ENCODE measurements at places on chromosomes 4 and X.

- DNase-seq: no peak
Measured at GRCh38 chrX:23013366-23013765, 13.6 kb downstream of the DDX53 start.

- no peak for DNase-seq
Measured at GRCh38 chr4:99457270-99457669, 22.1 kb upstream of the ADH7 start.

- DNase-seq: no peak
Measured at GRCh38 chrX:74372272-74372671, 49.0 kb upstream of the SLC16A2 start.

GRCh38 chrX:57453901-57454300 is 137.9 kb upstream of the ZXDB start:
- peak; percentile 10 for DNase-seq

GRCh38 chrX:36334572-36334971 is 415.0 kb downstream of the CFAP47 start:
- no peak for DNase-seq

- DNase-seq: no peak
Measured at GRCh38 chrX:148871422-148872160, 371.2 kb downstream of the AFF2 start.

- DNase-seq: no peak
Measured at GRCh38 chr4:139643042-139643895, 22.4 kb upstream of the MGST2 start.

DNA sequence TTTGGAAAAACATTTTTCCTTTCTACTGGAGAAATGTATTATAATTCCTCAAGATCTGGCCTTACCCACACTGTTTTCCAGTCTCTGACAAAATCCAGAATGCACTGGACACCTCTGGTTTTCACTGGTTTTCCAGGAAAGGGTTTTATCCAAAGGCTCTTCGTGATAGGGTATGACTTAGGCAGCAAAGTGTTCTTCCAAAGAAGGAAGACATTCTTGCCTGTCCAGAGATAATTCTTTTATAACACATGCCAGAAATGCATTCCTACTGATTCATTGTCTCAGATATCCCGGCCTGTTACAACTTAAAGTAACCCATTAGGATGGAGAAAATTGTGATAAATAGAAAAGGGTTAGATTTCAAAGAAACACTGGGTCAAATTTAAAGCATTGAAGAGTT is 2343.1 kb downstream of the PCDH7 start:
- no peak for DNase-seq

GRCh38 chrX:44060221-44060620 is 87.0 kb upstream of the NDP start:
- DNase-seq: no peak

DNA sequence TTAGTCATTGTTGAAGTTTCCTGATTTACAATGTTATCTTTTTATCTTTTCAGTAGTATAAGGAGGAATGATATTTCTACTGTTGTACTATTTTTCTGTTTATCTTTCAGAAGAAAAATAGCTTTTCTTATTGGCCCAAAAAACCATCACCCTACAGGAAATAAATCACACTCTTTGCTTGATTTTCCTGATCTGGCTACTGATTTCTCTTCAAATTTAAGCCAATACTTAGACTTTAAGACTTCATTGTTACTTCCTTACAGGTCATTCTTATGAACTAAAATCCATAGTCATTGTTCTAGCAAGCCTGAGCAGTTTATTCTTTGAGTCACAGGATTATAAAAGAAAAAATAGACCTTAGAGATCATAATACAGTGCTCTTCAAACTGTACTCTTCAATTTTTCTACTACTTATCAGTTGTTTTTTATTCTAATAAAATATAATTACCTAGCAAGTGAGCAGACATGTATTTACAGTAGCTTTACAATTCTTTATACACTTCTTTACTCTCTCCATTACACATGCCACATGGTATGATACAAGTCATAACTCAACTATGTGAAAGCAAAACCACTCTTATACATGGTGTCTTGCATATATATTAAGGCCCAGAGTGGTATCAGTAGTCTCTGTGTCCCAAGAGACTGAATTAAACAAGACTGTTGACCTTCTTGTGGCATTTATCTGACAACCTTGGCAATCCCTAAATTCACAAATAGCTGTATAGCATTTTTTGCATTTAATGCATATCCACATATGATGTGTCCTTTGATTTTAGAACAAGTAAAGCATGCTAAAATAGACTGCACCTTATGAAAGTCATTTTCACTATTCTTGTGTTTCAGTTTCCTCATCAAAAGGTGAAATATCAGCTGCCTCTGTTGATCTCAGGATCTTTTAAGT is 47.9 kb downstream of the TET2 start:
- no peak for DNase-seq

DNA sequence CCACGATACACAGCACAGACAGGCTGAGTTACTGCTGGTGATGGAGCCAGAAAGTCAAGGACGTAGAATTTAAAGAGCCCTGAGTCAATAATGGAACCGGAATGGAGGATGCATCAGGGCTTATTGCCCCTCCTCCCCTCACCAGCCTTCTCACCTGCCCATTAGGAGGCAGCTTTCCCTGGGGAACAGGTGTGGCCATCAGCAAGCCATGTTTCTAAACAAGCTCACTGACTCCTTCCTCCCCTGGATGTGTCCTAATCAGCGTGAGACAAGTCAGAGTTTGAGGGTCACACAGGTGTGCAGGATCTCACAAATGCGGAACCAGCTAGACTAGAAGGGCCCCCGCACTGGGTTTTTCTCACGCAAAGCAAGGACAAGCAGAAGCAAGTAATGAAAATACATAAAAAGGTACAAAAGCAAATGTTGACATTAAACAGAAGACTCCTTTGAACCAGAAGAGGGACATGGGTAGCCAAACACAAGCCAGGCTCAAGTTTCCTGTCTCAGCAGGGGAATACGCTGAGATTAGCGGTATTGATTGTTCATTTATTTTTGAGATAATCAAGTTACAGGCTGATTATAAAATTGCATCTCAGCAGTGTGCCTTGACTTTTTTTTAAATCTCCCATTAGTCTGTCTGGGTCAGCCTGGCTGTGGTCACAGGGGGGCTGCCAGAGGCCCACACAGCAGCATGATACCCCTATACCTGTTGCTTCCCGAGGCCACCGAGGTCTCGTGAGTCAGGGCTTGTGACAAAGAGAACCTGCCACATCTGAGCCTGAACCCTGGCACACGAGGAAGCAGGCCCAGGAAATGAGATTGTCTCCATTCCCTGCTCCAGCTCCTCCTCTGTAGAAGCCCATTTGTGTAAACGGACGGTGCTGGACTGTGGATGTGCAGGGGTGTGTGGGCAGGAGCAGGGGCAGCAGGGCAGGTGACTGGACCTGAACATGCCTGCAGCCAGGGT is 37.4 kb downstream of the CCKAR start:
- no peak for DNase-seq

DNA sequence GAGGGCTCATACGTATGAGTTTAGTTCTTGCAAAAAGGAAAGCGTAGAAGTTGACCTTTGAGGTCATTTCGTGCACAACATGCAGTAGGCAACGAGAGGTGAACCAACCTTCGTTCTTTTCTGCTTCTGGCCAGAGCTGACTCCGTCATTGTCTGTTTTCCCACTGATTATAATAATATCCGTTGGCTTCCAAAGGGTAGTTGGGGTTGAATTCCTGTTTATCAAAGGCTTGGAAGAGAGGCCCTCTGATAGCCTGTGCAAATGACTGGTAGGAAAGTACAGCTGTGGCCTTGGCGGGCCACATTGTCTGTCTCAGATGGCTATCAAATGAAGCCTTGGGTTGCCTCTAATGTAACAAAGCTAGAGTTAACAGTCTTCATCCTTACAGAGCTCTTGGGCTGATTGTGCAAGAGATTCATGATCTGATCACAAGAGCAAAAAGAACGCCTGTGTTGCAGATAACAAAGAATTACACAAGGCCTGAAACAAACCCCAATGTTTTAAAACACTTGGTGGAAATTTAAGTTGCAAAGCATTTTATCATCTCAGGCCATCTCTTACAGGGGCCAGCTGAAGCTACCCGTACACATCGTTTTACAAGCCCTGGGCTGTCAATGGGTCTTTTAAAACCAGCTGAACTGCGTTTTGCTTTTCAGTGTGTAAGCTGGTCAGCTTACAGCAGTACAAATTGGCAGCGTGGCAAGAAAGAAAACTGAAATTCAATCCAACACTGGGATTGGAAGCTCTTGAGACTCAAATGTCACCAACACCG is 46.1 kb upstream of the FAM9C start:
- peak; percentile 12 for DNase-seq

DNA sequence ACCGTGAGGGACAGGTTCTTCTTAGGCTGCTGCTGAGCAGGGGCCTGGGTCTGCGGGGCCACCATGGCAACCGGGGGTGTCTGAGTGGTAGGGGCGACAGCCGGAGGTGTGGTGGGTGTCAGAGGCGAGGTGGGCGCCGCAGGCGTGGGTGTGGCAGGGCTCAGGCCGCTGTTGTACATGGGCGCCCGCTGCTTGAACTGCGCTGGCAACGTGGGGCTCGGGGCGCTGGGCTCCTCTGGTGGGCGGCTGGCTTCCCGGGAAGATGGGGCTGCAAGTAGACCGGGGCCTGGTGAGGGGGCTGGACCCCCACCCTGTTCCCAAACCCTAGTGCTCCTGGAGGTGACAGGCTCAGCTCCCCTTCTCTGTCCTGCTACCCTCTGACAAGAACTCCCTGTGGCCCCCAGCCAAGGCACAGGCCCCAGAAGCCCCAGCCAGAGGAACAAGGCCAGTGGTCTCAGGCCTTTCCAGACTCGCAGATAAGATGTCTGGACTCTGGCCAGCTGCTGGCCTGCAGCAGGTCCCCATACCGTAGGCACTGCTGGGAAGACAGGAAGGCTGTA is 24.8 kb downstream of the NELFA start:
- DNase-seq: no peak

- peak; percentile 3 for DNase-seq
Measured at GRCh38 chrX:97039363-97040029, 155.8 kb downstream of the RPA4 start.

GRCh38 chr4:154004507-154005170 is 215.8 kb upstream of the SFRP2 start:
- no peak for DNase-seq

GRCh38 chr4:54746218-54746617 is 88.5 kb downstream of the KIT start:
- DNase-seq: no peak

DNA sequence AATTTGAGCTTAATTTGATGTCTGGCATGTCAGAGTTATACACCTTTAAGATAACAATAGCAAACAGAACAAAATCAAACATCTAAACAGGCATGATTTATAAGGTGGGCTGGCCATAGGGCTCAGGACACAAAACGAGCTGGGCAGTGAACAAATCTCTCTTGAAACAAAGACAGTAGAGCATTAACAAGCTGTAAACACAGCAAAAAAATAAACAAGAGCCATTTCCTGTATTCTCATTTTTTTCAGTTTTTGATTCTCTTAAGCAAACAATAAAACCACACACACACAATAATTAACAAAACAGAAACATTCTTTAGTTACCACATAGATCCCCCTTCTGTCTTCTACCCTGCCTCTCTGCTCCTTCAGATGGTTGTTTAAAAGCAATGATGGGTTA is 68.3 kb upstream of the TMEM150C start:
- DNase-seq: no peak

DNA sequence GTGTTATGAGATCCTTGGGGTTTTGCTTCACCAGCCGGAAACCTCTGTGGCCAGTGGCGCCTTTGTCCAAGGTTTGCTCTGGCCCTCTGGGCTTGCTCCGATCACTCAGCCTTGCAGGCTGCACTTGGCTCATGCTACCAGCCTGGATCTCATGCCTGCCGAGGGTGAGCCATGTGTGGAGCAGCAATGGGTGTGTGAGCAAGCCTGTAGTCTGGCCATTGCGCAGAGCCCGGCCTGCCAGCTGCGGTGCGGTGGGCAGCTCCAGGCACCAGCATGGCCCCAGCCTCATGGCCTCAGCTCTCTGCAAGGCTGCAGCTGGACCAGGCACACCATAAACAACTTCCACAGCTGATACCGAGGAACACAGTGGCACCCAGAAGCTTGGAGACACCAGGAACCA is 17.8 kb downstream of the SULT1B1 start:
- DNase-seq: no peak

GRCh38 chrX:97860226-97860625 is 976.5 kb downstream of the RPA4 start:
- DNase-seq: no peak

DNA sequence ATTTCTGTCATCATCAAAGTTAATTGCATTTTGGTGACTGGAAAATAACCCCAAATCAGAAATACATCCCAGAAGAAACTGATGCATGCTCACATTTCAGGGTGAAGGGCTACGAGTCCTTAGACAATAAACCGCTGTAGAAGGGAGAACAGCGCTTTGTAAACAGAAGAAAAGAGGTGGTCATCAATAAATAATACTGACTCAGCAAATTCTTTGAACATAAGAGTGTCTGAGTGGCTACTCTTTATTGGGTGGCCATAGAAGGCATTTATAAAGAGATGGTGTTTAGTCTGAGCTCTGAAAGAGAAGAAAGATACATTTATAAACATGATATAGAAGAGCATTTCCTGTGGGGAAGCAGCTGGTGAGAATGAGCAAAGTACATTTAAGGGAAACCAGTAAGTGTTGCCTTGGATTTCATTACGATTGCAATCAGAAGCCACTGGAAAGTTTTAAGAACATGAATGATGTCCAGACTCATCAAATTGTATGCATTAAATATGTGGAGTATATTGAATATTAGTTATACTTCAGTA is 246.9 kb upstream of the GIMD1 start:
- no peak for DNase-seq

- DNase-seq: peak; percentile 74
Measured at GRCh38 chrX:103533511-103534216, 14.4 kb upstream of the RAB40A start.

DNA sequence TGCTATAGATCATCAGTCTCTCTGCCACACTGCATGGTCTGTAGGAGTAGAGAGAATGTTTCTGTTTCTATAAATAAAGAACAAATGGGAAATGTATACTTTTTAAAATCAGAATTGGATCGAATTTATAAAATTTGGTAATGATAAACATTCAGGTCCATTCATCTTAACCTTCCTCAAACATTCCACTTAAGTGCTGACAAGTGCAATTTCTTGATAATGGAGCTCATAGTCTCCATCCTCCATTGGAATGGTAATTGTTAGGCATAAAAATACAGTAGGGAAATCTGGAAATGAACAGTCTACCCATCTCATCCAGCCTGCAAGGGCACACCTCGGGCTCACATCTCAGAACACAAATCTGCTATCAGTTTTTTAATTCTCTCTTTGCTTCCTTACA is 122.6 kb upstream of the PACRGL start:
- DNase-seq: no peak

- no peak for DNase-seq
Measured at GRCh38 chrX:18461431-18461830, 36.0 kb downstream of the CDKL5 start.

DNA sequence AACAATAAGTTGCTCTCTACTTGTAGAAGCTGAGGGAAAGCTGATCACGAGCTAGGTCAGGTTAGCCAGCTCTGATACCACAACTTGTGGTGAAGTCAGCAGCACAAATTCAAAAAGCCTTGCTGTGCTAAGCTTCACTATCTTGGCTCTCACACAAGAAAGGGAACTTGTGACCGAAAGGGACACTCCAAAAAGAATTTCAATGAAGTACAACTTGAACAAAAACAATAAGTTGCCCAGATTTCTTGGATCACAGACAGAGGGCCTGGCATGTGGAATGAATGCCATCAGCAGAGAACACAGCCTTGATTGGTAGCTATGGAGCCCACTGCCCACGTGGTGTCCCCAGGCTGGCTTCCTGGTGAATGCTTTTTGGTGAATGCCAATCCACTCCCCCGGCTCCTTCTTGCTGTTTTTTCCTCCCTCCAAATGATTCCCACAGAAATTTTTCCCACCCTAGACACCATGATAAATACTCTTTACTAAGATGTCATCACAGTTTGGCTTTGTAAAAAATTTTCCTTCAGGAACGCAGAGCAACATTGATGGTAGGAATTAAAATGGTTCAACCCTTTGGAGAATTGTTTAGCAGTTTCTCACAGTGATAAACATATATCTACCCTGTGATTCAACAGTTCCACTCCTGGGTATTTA is 82.6 kb downstream of the ANXA3 start:
- no peak for DNase-seq
